Activated T-cell treated with anti-CD3 and anti-CD28 coated beads, Interleukin-2, amount 50 U/mL, for 24 hours (primary cell): ENCODE measurements at places on chromosomes 7 and 10.
A peak's percentile ranks its signal among the peaks of the same experiment; 100 is the strongest.

DNA sequence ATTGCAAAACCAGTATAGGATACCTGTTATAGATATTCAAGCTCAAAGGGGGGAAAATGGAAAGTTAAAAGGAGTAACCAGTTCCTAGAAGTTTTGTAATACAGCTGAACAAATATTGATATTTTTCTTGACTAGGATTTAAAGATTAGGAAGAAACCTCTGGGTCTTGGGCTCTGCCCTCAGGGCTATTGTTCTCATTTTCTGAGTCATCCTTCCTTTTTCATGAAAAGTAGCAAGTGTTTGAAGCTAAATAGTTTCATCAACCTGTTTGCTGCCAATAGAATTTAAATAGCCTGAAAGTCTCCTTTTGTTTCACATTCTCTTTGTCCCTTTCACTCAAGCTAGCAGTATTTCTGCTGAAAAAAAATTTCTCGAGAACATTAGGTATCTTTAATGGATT is 1061.1 kb upstream of the GHITM start:
- no peak for DNase-seq

- DNase-seq = no peak
Observed at GRCh38 chr7:127741764-127742375, 89.9 kb downstream of the SND1 start.

DNA sequence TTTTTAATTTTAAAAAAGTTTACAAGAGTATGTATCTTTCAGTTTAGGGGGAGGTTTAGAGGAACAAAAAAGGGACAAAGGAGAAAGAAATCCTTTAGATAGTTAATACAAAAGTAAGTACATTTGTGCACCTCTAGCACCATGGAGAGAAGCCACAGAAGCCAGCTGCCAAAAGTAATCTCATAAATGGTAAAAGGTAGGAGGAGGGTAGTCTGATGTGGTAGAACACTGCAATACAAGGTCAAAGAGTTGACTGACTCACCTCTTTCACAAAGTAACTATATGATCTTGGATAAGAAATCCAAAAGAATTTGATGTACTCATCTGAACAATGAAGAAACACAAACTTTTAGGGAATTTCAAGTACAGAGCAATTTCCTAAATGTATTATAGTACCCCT is 68.1 kb downstream of the CNOT4 start:
- no peak for DNase-seq

DNA sequence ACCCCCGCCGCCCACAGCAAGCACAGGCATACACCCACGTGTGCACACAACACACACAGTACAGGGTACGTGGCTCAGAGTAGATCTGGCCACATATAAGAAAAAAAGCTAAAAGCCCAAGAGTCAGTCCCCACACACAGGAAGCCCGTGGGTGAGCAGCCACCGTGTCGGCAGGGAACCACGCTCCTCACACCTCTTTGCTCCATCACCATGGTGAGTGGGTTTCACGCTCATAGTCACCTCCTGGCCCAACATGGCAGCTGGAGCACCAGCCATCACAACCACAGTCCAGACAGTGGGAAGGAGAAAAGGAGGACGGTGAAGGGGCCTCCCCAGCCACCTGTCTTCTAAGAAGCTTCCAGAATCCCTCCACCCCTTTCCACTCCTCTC is 76.0 kb upstream of the PDGFA start:
- DNase-seq = no peak

DNA sequence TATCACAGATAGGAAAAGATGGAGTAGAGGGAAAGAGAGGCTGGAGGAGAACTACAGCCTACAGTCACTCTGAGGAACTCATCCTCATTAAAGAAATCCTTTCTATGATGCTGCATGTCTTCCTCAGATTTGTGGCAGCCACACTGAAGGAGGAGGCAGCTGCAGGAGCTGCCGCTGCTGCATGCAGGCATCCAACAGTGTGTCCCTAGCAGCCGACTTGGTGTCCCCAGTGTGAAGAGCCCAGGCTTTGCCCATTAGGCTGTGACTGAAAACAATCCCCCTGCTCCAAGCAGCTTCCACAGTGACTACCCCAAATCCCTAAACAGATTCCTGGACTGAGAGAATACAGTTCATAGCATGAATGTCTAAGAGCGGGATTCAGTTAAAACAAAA is 23.1 kb downstream of the SKIDA1 start:
- no peak for DNase-seq

DNA sequence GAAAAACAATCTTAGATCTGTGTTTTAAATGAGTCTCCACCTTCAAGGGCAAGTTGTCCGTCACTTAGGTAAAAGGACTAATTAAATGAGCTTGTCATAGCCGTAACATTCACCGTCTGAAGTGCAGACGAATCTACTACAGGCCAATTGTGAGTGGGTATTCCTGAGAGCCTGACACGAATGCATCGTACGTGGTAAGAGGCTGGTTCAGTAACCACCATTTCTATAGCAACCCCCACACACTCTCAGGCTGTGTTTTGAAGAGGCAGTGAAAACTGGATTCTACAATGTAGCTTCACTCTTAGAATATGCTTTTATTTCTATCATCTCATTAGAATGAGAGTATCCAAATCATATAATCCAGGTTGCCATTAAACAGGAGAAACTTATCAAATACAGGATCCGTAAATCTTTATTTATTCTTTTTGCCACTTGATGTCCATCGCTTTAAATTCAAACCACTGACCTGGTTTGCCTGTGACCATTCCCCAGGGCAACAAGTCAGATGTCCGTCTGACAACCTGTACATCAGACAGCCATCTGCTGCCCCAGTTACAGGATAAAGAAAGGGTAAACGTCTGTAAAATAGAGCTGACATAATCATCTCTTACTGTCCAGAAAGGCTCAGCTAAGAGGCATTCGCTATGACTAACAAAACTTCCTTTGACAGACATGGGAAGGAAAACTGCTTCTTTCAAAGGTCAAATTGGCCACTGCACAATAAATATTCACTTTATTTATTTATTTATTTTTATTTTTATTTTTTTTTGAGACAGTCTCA is 70.3 kb upstream of the NMT2 start:
- no peak for DNase-seq

- DNase-seq = no peak
Observed at GRCh38 chr10:29590915-29591650, 43.7 kb downstream of the SVIL start.

GRCh38 chr10:108849688-108850087 is 1073.6 kb downstream of the XPNPEP1 start:
- no peak for DNase-seq

- DNase-seq = no peak
Observed at GRCh38 chr10:19904202-19904661, 88.0 kb downstream of the PLXDC2 start.

GRCh38 chr10:132223156-132223590 is 36.4 kb downstream of the DPYSL4 start:
- peak; percentile 75 for DNase-seq

DNA sequence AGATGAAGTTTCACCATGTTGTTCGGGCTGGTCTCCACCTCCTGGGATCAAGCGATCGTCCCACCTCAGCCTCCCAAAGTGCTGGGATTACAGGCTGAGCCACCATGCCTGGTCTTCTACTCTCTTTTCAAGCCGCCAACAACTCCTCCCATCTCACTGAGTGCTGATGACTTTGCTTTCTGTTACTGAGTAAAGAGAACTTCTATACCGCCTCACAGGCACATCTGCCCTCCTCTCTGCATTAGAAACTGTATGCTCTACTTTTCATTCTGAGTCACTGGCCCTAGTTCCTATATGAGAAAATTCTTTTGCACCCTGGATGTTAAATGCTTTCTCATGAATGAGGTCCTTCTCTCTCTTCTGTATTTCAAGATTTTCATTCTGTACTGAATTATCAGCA is 2.2 kb upstream of the ZNF239 start:
- DNase-seq = no peak

DNA sequence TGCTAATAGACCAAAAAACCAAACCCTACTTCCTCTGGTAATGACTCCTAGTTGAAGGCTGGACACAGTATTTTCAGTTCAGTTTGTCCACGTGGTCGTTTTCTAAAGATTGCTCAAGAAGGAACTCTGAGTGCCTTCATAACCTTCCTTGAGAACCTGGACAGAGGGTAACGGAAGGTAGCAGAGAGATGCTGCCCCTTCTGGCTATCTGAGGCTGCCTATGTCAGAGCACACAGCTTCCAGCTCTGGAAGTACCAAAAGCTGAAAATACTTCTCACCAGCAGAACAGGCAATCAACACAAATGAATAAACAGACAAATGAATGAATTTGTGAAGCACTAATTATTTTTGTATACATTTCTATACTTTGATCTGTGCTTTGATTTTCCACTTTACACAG is 85.2 kb downstream of the AMPH start:
- DNase-seq = no peak

GRCh38 chr10:121601458-121601857 is 3.2 kb upstream of the FGFR2 start:
- DNase-seq = no peak
